ENCODE measurements at places on chromosomes 7 and 10. TPM values are rescaled to one million over a fixed set of nuclear protein-coding genes. Genes with fewer than 3 reads are reported as not detected.

DNA sequence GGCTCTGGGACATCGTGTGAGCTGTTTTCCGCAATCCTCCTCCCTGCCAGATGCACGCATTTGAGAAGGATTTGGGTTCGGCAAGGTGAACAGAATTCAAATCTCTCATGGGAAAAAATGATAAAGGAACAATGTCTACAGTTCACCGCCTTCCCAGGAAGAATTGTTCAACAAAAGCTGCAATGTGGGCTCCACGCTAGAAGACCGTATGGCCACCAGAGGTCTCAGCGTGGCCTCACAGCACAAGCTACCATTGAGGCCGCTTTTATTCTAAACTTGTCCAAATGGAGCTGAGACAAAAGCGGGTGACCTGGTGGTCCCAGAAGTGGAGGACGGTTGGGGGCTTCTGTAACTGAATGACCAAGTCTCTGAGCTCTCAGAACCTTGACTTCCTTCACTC is 733.1 kb downstream of the PARD3 start:
- no peak overlapping the region for H3K27ac ChIP-seq
- H3K27me3 ChIP-seq, result no peaks in the 10 kb centered on the region
- no peak for DNase-seq
- no peaks in the 10 kb centered on the region for H3K4me1 ChIP-seq
- H3K4me3 ChIP-seq, result no peak overlapping the region
- no peaks in the 10 kb centered on the region for H3K36me3 ChIP-seq

GRCh38 chr7:3370068-3370830 is 69.2 kb downstream of the SDK1 start:
- no peak overlapping the region for H3K27ac ChIP-seq
- DNase-seq, result no peak
- no peaks in the 10 kb centered on the region for H3K36me3 ChIP-seq
- H3K27me3 ChIP-seq, result no peaks in the 10 kb centered on the region
- H3K4me3 ChIP-seq, result no peak overlapping the region

The AMPH gene
- 12.1 TPM for total RNA-seq

- no peak overlapping the region for H3K27ac ChIP-seq
- no peaks in the 10 kb centered on the region for H3K36me3 ChIP-seq
- no peaks in the 10 kb centered on the region for H3K4me1 ChIP-seq
Measured at GRCh38 chr10:34506786-34507185, 308.3 kb downstream of the PARD3 start.

All from H1 (cell line).